Mesenteric fat pad (tissue), 1 donor: ENCODE measurements at places on chromosomes 12 and 14. TPM values are rescaled to one million over a fixed set of nuclear protein-coding genes. Genes with fewer than 3 reads are reported as not detected.

DNA sequence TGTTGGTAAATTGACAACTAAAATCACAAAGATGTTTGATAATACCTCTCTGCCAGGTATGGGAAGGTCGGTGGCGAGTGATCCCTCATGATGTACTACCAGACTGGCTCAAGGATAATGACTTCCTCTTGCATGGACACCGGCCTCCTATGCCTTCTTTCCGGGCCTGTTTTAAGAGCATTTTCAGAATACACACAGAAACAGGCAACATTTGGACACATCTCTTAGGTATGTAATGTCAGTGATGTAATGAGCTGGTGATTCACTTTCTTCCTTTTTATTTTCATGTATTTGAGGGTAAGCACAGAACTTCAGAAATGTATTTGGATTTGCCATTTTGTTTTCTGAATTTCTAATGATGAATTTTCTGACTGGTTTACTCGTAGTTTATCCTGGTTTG lies 42.6 kb upstream of the LRTM2 start:
- DNase-seq: no peak

KCNC2 gene
- not detected for total RNA-seq

SERPINA3 gene
- total RNA-seq: 139 TPM

- no peak for DNase-seq
These were observed 39.5 kb downstream of the ATP2A2 start for GRCh38 chr12:110320550-110320949.

DNA sequence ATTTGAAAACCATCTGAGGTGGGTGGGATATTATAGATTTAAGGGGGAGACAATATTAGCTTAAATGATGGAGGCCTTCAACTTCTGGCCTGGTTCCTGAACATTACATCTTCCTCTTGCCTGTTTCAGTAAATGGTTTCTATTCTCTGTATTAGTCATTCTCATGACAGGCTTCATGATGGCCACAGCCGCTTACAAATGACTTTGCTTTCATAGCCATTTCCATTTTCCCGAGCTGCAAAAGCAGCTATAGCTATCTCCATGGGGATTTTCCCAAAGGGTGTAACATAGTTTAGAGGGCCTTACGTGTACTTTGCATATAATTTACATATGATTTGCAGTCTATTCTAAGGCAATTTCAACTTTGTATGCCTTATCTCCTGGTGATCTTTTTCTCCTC lies 121.8 kb downstream of the NRXN3 start:
- DNase-seq: no peak

GRCh38 chr12:68619541-68619940 lies 8.8 kb downstream of the RAP1B start:
- no peak for DNase-seq

REC8 gene
- 31.5 TPM for total RNA-seq

KRT78 gene
- not detected for total RNA-seq

RASSF8 gene
- total RNA-seq: 47.0 TPM

HOXC9 gene
- 0.42 TPM for total RNA-seq
